ENCODE measurements at places on chromosomes 2 and 18.

DNA sequence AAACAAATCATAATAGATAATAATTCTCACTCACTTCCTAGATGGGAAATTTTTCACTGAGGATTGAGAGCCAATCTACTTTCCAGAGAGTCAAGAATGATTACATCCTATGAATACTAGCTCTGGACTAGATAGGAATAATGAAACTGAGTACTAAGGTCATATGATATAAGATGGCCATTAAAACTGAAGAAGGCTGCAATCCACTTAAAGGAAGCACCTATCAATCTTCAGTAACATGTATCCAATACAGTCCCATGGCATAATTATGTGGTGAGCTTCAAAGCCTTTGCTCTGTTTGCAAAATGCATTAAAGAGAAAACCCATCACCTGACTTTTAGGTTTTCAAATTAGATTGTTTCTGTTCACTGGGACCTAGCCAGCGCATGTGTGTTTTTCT, 398.0 kb upstream of the MEIS1 start:
- DNase-seq = no peak

GRCh38 chr18:23209031-23209430, 73.7 kb downstream of the CABLES1 start:
- no peak for DNase-seq

DNA sequence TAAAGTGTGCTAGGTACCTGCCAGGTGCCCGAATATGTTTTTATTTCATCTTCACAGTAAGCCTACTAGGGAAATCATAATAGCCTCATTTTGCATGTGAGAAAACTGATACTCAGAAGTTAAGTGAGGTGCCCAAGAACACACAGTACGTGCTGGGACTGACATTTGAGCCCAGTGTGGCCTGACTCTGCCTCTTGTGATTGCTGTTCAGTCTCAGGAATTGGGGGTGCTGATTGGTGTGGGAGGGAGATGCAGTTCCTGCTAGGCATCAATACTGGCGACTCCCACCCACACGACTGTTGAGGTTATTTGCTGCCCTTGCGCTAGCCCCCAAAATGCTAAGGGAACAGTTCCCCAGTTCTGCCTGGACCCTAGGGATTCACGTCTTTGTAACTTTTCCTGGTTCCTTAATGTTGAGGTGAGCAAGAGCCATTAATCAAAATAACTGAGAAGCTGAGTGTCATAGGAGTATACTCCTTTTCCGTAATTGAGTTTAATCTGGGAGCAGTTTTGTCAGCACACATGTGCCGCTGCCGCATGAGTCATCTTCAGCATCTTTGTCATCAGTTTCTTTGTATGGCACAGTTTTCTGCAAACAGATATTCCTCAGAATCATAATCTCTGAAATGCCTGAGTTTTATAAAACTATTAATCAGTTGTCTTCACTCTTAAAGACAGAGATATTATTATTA, 120.7 kb downstream of the NCK2 start:
- no peak for DNase-seq

GRCh38 chr2:61238219-61239012, 76.4 kb downstream of the C2orf74 start:
- peak; percentile 21 for DNase-seq
